Right renal pelvis (tissue), 4 donors: ENCODE measurements at places on chromosomes 13 and 19. TPM values are rescaled to one million over a fixed set of nuclear protein-coding genes. Genes with fewer than 3 reads are reported as not detected.

GRCh38 chr19:11138601-11139300 is 16.8 kb downstream of the SPC24 start:
- DNase-seq, result no peak

GRCh38 chr19:38891771-38892170 is 7.6 kb downstream of the SIRT2 start:
- no peak for DNase-seq

DNA sequence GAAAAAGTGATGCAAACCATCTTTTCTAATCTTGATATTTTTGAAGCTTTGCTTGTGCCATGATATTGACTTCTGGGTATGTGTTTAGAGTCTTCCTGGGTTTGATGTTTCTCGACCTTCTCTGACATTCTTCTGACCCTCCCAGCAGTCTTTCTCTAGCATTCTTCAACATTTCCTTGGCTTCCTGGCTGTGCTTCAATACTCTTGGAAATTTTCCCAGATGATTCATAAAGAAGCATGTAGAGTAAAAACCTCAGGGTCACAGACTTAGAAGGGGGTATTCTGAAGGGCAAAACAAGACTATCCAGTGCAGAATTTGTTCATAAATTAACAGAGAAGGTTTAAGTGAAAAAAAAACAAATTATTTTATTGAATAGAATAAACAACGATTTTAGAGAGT is 946.3 kb upstream of the PCDH9 start:
- DNase-seq, result no peak

USHBP1 gene
- polyA plus RNA-seq, result 7.3 TPM

IFNL1 gene
- polyA plus RNA-seq, result not detected

GRCh38 chr19:33395561-33396550 is 22.3 kb downstream of the CEBPG start:
- DNase-seq, result no peak

DNA sequence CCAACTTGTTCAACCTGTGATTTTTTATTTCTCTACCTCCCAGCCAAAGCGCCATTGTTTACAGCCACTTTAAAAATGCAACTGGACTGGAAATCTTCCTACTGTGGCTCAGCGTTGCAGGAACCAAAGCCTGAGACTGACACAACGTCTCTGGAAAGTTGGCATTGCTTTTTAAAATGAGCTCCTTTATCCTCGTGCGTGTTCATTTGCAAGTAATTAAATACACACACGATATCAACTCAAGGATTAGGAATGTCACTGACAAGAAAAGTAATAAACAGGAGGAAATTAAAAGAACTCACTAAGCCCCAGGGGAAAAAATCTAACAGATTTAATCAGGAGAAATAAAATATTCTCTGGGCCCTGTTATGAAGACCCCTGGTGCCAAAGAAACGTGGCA is 184.6 kb upstream of the IRS2 start:
- no peak for DNase-seq

MYH14 gene
- polyA plus RNA-seq, result 31.6 TPM

DNA sequence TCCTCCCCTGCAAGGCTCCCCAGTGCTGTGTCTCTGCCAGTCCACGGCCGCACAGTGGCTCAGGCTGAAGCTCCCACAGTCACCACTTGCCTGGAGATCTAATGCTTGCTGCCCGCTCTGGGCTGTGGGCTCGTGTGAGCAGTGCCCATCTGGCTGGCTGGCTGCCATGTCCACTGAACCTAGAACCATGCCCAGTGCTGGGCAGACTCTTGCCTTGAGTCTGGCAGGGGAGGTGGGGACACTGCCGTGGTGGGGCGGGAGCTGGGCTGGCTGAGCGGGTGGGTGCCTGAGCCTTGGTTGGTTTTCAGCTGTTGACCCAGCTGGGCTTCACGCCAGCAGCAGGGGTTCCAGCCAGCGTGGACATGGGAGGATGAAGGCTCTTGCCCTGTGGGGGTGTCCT is 52.3 kb downstream of the CRTC1 start:
- no peak for DNase-seq

CEBPA gene
- 4.3 TPM for polyA plus RNA-seq

- DNase-seq, result no peak
Measured at GRCh38 chr13:74886502-74886901, 595.5 kb downstream of the TBC1D4 start.

- no peak for DNase-seq
Measured at GRCh38 chr19:15443838-15444237, 5.9 kb downstream of the WIZ start.

GRCh38 chr13:29993196-29993595 is 142.8 kb upstream of the UBL3 start:
- DNase-seq, result no peak

TMED1 gene
- polyA plus RNA-seq, result 73.6 TPM

- DNase-seq, result no peak
Measured at GRCh38 chr19:43768273-43769050, 12.3 kb downstream of the KCNN4 start.

DNA sequence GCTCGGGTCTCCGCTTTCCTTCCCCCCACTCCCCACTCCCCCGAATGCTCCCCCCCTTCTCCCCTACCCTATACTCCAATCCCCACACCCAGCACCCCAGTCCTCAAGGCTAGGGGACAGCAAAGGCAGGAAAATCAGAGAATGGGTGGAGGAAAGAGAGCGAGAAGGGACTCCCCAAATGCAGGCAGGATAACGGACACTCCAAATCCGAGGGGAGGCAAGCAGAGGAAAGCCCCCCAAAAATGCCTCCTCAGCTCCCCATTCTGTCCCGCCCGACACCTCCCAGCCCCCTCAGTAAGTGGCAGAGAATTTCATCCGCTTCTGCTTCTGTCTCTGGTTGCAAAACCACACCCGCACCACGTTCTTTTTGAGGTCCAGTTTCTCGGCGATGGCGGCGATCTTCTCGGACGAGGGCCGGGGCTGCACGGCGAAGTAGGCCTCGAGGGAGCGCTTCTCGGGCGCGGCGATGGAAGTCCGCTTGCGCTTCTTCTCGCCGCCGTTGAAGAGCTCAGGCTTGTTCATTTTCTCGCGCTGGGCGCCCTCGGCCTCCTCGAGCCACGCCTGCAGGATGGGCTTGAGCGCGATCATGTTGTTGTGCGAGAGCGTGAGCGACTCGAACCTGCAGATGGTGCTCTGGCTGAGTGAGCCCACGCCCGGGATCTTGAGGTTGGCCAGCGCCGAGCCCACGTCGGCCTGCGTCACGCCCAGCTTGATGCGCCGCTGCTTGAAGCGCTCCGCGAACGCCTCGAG is 2.1 kb downstream of the POU4F1 start:
- no peak for DNase-seq

C19orf85 gene
- polyA plus RNA-seq, result not detected

SEMA6B gene
- polyA plus RNA-seq, result 2.3 TPM

GRCh38 chr13:23652909-23653726 is 82.9 kb downstream of the TNFRSF19 start:
- no peak for DNase-seq

PTGIR gene
- polyA plus RNA-seq, result 2.3 TPM
